Caudate nucleus (tissue), 63 donors: ENCODE measurements at places on chromosomes 12 and 14.

DNA sequence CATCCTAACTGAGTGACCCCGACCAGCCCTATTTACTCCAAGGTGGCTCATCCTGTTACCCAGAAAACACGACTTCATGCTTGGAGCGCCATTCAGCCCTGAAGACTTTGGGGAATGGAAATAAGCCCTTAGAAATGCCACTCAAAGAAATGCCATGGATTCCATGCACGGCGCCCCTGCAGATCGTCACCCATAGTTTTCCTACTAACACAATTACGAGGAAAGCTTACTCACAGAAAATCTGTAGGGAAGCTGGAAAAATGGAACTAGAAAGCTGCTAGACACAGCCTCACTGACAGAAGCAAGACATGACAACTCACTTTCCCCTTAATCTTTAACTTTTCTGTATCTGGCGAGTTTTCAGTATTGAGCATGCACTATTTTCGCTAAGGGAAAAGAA is 19.5 kb downstream of the NUAK1 start:
- no peak for DNase-seq

DNA sequence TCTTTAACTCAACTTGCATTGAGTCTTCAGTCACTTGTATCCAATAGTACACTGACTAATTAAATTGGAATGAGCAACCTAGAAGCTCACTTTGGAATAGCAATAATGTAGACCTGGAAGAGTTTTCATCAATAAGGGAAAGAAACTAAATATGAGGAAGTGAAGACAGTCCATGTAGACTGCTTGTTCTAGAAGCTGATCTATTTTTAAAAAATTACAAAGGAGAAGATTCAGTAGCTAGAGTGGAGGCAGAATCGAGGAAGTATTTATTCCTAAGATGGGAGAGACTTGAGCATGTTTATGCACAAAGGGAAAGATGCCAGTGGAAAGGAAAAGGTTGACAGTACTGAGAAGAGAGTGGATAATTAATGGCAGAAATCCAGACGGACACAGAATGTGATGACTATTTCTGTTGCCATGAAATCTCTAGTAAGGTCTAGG is 156.3 kb upstream of the PDE3A start:
- DNase-seq = no peak

GRCh38 chr12:109760930-109761921 is 47.6 kb downstream of the FAM222A start:
- no peak for DNase-seq

DNA sequence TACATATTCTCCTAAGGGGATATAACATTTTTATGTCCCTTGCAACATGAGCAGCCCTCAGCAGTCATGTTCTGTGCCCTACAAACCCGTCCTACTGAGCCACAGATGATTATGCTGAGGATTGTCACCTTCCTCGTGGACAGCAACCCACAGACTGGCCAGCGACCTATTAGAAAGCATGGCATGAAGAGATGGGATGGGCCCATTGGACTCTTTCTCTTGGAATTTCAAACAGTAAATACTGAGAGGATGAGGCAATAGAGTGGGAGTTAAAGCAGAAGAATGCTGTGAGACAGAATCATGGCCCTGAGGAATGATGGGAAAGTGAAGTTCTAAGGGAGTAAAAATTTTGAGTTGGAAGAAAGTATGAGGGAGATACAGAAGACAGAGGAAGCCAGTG is 149.9 kb upstream of the BTG1 start:
- DNase-seq = no peak

DNA sequence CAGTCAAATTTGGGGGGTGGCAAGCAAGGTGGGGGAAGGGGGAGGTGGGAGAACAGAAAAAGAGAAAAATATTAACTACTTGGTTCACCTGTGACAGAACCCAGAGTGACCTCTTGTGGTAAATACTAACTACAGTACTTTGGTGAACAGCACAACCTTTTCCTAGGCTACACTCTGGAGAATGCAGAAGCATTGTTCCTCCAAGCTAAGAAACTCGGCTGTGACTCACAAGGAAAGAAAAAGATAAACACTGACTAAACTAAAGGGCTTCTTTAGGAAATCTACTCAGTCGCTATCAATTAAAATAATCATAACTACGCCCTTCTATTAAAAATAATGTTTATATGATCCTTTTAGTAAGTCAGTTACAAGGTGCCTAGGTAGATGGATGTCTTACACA is 5.4 kb downstream of the KCNH5 start:
- DNase-seq = no peak

GRCh38 chr14:105088812-105089745 is 23.8 kb upstream of the GPR132 start:
- DNase-seq = no peak

DNA sequence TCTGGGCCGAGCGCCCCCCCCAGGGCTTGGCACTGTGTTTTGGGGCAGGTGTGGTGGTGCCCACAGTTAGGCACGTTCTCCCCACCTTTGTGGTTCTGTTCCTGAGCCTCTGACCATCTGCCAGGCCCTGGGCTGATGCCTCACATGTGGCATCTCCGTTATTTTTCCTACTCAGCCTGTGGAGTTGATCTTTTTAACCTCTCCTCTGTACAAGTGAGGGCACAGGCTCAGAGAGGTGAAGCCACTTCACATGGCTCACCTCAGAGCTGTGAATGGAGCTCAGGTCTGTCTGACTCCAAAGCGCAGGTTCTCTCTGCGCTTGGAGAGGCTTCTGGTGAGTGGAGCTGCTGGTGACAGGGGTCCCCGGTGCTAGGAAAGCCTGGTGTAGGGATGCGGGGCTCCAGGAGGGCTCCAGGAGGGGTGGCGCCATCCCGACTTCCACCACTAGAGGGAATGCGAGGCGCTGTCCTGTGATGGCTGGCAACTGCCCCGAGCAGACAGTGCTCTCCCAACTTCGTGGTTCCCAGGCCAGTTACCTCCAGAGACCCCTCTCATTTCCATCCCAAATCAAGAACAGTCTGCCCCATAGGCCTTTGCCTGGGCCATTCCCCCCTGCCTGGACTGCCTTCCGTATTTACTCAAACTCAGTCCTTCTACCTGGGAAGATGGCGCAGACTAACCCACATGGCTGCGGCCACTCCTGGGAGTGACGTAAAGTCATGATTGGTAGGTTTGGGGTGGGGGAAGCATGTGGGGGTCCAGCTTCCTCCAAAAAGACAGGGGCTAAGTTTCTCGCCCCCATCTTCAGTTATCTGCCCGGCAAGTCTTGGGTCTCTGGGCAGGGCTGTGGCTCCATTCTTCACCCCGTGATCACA is 9.9 kb downstream of the BCL7A start:
- no peak for DNase-seq

DNA sequence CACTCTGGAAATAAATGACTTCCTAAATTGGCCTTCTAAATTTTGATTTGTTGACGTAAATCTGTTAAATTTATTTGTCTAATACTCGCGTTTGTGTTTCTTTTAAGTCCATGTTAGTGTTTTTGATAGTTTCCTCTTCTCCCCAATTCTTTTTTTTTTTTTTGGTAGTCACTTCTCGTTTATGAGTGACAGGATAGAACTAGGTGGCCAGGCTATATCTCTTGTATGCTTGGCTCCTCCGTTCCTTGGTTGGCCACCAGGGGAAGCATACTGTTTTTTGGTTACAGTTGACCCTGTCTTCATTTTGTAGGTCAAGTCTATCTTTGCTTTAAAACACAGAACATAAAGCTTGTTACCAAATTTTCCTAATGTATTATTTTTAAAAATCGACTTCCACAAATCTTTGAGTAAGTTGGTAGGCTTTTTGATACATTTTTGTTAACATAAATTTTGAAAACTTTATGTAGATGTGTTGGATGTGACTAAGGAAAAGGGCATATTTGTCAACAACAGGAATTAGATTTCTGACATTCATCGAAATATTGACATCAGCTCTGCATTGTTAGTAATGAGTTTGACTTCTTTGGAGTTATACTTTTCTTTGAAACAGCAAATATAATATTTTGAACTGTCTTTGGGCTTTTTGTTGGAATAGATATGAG is 2.2 kb downstream of the RCOR1 start:
- DNase-seq = no peak

- DNase-seq = no peak
Measured at GRCh38 chr12:53004582-53004981, 1.7 kb upstream of the EIF4B start.

DNA sequence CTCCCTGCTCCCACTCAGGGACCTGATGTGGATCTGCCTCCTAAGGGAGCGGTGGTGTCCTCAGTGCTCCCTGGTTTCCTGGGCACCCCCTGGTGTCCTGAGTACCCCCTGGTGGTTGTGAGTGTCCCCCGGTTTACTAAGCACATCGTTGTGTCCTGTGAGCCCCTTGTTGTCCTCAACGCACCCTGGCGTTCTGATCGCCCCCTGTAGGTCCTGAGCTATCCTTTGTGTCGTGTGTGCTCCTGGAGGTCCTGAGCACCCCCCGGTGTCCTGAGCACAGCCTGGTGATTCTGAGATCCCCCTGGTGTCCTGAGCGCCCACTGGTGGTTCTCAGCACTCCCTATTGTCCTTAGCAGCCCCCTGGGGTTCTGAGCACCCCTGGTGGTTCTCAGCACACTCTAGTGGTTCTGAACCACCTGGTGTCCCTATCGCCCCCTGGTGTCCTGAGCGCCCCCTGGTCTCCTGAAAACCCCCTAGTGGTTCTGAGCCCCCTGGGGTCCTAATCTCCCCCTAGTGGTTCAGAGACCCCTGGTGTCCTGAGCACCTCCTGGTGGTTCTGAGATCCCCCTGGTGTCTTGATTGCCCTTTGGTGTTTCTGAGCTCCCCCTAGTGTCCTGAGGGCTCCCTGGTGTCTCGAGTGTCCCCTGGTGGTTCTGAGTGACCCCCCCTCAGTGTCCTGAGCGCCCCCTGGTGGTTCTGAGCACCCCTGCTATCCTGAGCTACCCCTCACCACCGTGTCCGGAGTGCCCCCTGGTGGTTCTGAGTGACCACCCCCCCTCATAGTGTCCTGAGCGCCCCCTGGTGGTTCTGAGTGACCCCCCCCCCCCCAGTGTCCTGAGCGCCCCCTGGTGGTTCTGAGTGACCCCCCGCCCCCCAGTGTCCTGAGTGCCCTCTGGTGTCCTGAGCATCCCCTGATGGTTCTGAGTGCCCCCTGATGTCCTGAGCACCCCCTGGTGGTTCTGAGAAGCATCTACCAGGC is 615.1 kb downstream of the TMEM121 start:
- no peak for DNase-seq

GRCh38 chr14:69703047-69704039 is 63.6 kb upstream of the SRSF5 start:
- DNase-seq = no peak

GRCh38 chr14:77498984-77499527 is 440 bp upstream of the ISM2 start:
- DNase-seq = no peak

- no peak for DNase-seq
Measured at GRCh38 chr12:87772401-87772800, 256.8 kb downstream of the C12orf50 start.

GRCh38 chr12:102824218-102824835 is 92.7 kb downstream of the PAH start:
- DNase-seq = no peak

GRCh38 chr14:60735416-60735815 is 855 bp downstream of the MNAT1 start:
- DNase-seq = no peak

DNA sequence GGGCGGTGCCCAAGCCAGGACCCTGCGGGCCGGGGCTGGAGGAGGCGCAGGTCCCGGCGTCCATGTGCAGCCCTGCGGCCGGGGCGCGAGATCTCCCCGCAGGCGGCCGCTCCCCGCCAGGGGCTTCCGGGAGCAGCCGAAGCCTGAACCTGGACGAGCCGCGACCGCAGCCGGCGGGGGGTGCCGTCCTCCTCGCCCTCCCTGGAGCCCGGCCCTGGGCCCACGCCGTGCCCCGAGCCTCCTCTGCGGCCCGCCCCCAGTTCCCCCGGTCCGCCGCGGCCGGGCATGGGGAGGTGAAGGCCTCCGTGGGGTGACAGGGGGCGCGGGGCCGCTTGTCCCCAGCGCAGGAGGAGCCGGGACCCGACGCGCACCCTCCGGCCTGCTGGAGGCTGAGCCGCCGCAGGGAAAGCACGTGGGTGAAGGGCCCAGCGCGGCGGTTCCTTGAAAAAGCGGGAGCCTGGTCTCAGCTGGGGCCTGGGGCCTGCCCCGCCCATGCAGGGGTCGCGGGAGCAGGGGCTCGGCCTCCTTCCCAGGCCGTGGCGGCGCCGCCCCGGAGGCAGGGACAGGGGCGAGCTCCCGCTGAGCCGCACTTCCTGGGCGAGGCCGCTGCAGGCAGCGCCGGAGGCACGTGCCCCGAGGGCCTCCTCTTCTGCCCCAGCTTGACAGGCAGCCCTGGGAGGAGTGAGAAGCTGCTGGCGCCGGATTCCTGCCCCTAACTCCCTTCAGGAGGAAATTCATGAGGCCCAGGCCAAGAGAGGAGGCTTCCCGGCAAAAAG is 55.6 kb upstream of the PPP2R5C start:
- no peak for DNase-seq

GRCh38 chr12:115667116-115667515 is 610.4 kb downstream of the MED13L start:
- no peak for DNase-seq

DNA sequence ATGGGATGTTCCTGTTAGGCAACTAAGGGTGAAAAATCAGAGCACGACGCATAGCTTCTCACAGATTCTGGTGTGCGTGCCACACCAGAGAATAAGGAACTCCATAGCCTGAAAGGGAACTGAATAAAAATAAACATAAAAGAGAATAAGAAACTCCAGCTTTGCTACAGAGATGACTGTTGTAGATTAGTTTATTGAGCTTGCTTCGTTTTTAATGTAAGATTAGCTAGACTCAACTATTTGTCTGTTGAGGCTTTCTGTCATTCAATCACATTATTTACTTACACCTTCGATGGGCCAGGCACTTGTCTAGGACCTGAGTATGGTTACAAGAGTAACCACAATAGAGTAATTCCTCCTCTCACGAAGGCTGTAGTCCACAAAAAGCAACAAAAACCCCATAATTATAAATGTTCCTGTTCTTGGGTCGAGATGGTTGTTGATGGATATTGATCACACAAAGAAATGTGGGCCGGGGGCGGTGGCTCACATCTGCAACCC is 807 bp upstream of the ZCCHC8 start:
- no peak for DNase-seq

GRCh38 chr14:81153187-81153586 is 67.6 kb downstream of the GTF2A1 start:
- no peak for DNase-seq

GRCh38 chr12:12883369-12884001 is 7.9 kb upstream of the GPRC5A start:
- no peak for DNase-seq

DNA sequence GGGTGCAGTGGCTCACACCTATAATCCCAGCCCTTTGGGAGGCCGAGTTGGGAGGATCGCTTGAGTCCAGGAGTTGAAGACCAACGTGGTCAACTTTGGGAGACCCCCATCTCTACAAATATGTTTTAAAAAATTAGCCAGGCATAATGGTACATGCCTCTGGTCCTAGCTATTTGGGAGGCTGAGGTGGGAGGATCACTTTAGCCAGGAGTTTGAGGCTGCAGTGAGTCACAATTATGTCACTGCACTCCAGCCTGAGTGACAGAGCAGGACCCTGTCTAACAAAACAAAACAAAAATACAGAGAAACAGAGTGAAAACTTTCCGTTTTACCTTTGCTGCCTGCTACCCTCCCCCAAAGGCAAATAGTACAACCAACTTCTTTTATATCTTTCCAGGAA is 60.2 kb downstream of the SRGAP1 start:
- no peak for DNase-seq
